ENCODE measurements at places on chromosomes 11 and 22.

- no peak for DNase-seq
Measured at GRCh38 chr11:35009191-35009943, 92.9 kb downstream of the PDHX start.

DNA sequence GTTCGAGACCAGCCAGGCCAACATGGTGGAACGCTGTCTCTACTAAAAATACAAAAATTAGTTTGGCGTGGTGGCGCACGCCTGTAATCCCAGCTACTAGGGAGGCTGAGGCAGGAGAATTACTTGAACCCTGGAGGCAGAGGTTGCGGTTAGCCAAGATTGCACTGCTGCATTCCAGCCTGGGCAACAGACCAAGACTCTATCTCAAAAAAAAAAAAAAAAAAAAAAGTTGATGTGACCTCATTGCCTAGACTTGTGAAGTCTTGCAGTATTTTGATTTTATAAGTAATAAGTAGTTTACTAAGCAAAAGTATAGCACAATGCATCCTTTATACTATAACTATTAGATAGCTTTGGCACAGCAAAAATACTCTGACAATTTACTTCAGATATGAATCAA is 9.9 kb upstream of the CUL5 start:
- DNase-seq = no peak

- DNase-seq = no peak
Measured at GRCh38 chr22:28999919-29000556, 61.6 kb downstream of the C22orf31 start.

DNA sequence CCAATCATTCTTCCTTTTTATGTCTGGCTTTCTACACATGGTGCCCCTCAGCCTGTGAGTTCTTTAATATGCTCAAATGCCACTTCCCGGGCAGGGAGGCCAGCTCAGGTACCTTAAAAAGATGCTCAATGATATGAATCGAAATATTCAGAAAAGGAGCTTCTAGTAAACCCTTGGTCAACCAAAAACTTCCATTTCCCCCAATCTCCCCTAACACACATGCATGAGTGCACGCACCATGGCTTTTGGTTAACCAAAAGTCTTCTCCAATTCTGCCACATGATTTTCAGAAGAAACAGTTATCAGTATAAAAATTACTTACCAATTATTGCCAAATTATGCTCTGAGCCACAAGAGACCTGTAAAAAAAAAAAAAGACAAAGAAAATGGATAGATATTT is 135.0 kb downstream of the SERGEF start:
- no peak for DNase-seq

DNA sequence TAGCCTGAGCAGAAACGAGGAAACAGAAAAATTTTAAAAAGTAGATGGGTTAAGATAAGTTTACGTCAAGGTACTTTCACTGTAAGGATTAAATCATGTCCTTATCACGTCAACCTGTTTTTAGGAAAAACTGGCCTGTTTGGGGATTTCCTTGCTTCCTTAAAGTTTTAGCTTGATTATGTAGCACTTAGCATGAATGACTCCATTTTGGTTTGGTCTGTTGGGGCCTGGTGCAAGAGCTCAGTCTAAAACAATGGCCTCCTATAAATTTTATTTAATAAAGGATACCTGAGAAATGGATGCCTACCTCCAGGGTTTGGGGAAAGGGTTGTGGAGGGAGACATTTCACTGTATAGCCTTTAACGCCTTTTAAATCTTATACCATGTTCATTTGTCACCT is 33.2 kb upstream of the CSTF3 start:
- DNase-seq = no peak

All from NCI-H2107 (cell line).